Suppressor macrophage treated with lipopolysaccharide for 4 hours (primary cell): ENCODE measurements at places on chromosomes 11 and 22.

DNA sequence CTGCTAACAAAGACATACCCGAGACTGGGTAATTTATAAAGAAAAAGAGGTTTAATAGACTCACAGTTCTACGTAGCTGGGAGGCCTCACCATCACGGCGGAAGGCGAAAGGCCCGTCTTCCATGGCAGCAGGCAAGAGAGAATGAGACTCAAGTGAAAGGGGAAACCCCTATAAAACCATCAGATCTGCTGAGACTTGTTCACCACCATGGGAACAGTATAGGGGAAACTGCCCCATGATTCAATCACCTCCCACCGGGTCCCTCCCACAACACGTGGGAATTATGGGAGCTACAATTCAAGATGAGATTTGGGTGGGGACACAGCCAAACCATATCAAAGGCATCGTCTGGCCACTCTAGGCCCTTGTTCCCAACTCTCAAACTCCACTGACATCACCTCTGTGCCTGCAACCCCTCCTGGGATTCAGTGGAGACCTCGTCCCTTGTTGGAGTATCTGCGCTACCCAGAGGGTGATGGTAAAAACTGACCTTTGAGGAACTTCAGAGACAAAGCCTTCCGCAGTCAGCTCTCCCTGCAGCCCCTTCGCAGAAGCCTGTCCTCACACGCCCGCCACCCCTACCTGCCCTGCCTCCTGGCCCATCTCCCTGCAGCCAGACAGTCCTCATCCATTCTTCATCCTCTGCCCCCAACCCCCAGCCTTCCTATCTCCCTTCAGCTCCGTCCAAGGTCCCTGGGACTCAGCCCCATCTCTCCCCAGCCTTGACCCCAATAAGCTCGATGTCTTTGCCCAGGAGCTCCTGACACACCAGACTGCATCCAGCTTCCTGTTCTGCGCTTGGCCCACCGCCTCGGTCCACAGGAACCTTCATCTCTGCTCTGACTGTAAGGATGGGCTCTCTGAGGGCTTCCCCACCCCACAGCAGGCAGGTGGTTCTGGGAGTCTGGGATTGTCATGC, 15.8 kb downstream of the CCND1 start:
- DNase-seq = no peak

DNA sequence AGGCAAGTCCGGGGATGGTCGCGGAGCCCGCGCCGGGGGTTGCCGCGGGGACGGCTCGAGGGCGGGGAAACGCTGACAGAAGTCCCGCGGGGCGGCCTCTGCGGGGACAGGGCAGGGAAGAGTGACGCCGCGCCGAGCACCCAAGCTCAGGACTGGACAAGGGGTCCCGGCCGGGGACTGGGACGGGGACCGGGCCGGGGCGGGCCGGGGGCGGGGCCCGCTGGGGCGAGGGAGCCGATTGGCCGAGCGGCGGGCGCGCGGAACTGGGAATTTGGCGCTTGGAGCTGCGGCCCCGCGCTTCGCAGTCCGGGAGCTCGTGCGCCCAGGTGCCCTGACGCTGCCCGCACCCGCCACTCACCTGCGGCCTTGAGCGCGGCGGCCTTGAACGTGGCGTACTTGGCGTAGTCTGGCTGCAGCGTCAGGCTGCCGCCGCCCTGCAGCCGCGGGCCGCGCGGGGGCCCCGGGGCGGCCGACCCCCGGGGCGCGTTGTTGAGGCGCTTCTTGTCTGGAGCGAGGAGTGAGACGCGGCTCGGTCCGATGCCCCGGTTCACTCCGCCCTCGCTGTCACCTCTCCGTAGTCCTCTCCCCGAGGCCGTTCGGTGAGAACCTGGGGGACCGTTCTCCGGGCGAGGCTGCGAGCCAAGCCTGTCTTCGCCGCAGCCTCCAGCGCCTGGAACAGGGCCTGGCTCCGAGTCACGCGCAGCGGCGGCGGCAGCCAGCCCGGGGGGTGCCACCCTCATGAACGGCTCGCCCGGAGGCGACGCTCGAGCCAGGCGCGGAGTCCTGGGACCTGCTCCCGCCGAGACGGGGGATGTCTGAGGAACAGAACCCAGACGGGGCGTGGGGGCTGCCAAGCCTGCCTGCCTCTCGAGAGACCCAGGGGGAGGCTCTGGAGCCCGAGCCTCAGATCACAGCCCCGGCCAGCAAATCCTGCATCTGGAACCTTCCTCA, 4.5 kb downstream of the SHISA8 start:
- peak; percentile 32 for DNase-seq

- no peak for DNase-seq
Measured at GRCh38 chr11:61907871-61908729, 9.3 kb downstream of the RAB3IL1 start.

DNA sequence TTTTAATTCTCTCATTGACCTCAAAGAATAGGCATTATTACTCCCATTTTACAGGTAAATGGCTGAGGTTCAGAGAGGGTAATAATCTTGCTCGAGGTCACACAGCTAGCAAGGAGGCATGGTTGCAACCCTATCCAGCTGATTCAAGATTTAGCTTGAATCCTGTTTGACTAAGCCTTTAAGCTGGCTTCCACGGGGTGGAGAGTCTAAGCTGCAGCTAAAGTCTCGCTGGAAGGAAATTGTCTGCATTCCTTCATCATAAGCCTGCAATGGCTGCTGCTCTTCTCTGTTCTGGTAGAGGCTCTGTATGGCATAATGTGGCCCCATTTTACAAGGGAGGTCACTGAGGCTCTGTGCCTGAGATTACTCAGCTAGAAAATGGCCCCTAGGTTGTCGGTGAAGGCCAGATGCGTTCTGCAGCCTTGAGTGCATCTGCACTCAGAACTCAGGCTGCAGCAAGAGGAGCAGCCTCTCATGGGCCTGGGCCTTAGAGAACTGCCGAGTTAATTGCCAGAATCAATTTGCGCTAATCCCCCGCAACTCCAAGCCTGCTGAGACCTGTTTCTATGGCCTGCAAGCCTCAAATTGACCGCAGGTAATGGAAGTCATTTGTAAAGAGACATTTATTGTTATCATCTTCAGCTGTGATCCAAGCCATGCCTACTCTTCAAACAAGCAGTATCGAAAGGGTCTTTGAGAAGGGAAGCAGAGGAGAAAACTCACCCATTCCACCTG, 44.1 kb upstream of the SEZ6L start:
- no peak for DNase-seq

GRCh38 chr11:122068141-122068540, 47.9 kb downstream of the BLID start:
- no peak for DNase-seq

- DNase-seq = peak; percentile 82
Measured at GRCh38 chr11:10592331-10592730, 23.9 kb upstream of the LYVE1 start.

DNA sequence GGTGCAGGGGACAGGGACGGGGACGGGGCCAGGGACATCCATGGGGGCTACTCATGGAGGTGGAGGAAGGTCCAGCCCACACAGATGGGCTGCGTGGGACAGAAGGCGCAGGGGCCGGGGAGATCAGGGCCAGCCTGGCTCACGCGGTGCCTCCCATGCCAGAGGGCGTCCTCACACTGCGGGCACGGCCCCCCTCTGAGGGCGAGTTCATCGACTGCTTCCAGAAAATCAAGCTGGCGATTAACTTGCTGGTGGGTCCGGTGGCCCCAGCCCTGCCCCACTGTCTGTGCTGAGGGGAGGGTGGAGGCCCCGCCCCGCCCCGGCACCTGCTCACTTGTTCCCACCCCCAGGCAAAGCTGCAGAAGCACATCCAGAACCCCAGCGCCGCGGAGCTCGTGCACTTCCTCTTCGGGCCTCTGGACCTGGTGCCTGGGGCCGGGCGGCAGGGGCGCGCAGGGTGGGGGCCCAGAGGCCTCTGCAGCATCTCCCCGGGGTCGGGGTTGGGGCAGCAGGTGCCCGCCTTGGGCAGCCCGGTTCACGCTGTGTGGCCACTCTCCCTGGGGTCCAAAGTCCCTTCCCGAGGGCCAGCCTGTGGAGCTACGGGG, 15.8 kb downstream of the EPS8L2 start:
- peak; percentile 47 for DNase-seq

DNA sequence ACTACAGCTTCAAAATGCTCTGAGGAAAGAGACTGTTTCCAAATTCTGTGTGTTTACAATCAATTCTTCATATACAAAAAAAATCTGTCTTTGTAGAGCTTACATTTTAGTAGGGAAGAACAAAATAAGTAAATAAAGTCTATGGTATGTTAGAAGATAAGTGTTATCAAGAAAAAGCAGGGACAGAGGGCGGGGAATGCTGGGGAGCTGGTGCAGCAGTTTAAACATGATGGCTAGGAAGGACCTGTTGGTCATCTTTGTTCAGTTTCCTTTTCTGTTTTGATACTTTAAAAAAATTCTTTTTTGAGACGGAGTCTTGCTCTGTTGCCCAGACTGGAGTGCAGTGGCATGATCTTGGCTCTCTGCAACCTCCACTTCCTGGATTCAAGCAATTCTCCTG, 16.1 kb downstream of the TMEM25 start:
- DNase-seq = no peak

- no peak for DNase-seq
Measured at GRCh38 chr11:26229257-26229656, 102.7 kb upstream of the ANO3 start.

GRCh38 chr11:15171956-15172355, 57.2 kb downstream of the INSC start:
- no peak for DNase-seq

DNA sequence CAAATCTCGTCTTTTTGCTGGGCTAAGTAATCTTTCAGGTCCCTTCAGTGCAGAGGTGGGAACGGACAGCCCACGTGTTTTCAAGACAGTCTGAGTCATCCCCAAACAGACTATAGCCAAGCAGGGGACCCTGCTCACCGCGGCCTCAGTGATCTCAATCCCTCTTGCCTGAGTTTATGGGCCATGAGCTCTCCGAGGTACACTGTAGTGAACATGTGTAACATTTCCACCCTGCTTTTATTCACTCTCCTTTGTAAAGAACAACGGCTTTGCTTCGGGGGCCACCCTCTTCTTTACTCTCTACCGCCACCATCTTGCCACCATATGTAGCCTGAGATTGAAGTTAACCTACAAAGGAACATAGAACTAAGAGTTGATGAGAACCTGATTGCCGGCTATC, 11.5 kb upstream of the KCTD14 start:
- no peak for DNase-seq

DNA sequence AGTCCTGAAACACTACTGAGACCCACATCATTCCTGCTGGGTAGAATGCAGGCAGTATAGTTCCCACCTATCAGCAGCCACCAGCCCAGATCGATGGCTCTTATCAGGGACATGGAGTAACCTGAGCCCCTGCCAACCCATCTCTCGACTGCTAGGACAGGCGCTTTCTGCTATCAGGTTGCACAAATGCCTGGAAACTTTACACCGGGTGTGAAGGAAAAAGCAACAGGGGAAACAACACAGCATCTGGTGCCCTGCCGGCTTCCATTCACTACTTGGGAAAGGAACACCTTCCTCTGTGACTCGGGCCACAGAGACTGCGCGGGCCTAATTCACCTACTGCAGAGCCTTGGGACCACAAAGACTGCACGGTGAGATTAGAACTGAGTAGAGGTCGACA, 18.5 kb downstream of the RBFOX2 start:
- DNase-seq = no peak

- DNase-seq = no peak
Measured at GRCh38 chr11:101996111-101996510, 51.1 kb upstream of the CFAP300 start.

- no peak for DNase-seq
Measured at GRCh38 chr11:37108436-37109285, 510.6 kb upstream of the RAG2 start.

DNA sequence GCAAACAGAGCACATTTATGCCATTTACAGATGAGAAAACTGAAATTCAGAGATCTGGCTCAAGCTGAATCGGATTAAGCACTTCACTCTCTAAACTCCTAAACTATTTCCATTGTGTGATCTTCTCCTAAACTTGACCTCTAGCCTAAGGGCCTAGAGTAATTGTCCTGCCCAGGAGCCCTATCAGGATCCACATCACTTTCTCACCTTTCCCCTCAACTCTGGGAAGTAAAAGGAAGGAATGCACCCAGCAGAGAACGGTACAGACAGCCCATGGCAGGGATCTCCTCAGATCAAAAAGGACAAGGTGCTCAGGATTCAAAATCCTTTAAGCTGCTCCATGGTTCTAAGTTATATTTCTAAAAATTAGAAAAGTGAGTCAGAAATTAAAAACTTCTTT, 102.7 kb downstream of the ABTB2 start:
- no peak for DNase-seq

DNA sequence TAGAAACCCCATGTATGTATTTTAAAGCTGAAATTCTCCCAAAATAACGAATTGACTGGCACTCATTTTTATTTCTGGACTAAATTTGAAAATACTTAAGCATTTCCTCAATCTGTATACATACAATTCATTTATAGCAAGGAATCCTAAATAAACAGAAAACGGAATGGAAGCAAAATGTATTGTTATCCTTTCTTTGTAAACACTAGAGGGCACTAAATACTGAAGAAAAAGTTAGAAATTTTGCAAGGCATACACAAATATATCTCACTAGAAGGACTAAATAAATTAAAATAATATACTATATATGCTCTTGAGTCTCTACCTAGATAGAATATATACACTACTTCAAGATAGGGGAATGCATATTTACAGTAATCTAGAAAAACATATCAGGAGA, 23.1 kb upstream of the ANO5 start:
- peak; percentile 27 for DNase-seq
